Ascending aorta (tissue), 2 donors: ENCODE measurements at places on chromosomes 11 and 22. TPM values are rescaled to one million over a fixed set of nuclear protein-coding genes. Genes with fewer than 3 reads are reported as not detected.

CSRP3 gene
- not detected for total RNA-seq

SLCO2B1 gene
- 403 TPM for total RNA-seq

LAMTOR1 gene
- total RNA-seq, result 148 TPM

POTEH gene
- total RNA-seq, result not detected

EXPH5 gene
- 1.1 TPM for total RNA-seq

DDI1 gene
- total RNA-seq, result not detected

CDHR5 gene
- total RNA-seq, result 5.0 TPM

NTM gene
- not detected for total RNA-seq

PAMR1 gene
- 4.6 TPM for total RNA-seq

ARHGEF17 gene
- 193 TPM for total RNA-seq

UBQLNL gene
- not detected for total RNA-seq

CARD18 gene
- not detected for total RNA-seq

MMP1 gene
- not detected for total RNA-seq

ART1 gene
- 5.6 TPM for total RNA-seq

UPB1 gene
- total RNA-seq, result not detected

CYB5R2 gene
- 35.8 TPM for total RNA-seq

CCDC15 gene
- not detected for total RNA-seq

RBM14 gene
- total RNA-seq, result 39.2 TPM

LDHAL6A gene
- total RNA-seq, result not detected

APOL4 gene
- not detected for total RNA-seq

C11orf87 gene
- total RNA-seq, result not detected

GRAMD1B gene
- 1.4 TPM for total RNA-seq

SCUBE2 gene
- total RNA-seq, result 1.1 TPM

OR51B6 gene
- total RNA-seq, result not detected

GGTLC2 gene
- not detected for total RNA-seq

SPTBN2 gene
- total RNA-seq, result 3.2 TPM

PNPLA3 gene
- not detected for total RNA-seq

SELENOM gene
- 1,262 TPM for total RNA-seq

IL17REL gene
- total RNA-seq, result not detected

TRIM49 gene
- total RNA-seq, result not detected
